ENCODE measurements at places on chromosomes 4 and X. TPM values are rescaled to one million over a fixed set of nuclear protein-coding genes. Genes with fewer than 3 reads are reported as not detected.

DNA sequence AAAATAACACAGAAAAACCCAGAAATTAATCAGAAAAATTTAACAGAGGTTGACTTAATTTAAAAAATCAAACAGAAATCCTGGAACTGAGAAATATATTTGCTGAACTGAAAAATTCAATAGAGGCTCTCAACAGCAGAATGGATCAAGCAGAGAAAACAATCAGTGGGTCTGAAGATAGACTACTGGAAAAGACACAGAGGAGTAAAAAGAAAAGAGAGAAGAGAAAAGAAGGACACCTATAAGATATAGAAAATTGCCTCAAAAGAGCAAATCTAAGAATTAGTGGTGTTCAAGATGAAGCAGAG, 55.1 kb downstream of the HAUS3 start:
- DNase-seq: no peak

- no peak for DNase-seq
Measured at GRCh38 chr4:184599492-184600135, 49.6 kb downstream of the CASP3 start.

The NMU gene
- total RNA-seq: not detected

DNA sequence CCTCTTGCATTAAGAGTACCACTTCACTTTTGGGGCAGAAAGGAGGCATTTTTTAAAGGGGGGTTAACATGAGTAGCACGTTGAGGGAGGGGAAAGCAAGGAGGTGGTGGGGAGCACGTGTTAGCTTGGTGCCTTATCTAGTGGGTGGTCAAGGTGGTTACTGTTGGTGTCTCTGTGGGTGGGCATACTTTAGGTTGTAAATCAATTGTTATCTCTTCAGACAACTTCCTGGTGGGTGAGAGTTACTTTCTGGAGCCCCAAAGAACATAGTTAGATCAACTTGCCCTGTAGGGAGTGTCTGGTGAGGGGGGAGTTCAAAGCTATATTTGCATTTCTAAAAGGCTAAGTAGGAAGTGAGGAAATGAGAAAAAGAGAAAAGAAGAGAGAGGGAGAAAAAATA, 297.7 kb upstream of the CLNK start:
- DNase-seq: no peak

The SPRY1 gene
- 137 TPM for total RNA-seq

DNA sequence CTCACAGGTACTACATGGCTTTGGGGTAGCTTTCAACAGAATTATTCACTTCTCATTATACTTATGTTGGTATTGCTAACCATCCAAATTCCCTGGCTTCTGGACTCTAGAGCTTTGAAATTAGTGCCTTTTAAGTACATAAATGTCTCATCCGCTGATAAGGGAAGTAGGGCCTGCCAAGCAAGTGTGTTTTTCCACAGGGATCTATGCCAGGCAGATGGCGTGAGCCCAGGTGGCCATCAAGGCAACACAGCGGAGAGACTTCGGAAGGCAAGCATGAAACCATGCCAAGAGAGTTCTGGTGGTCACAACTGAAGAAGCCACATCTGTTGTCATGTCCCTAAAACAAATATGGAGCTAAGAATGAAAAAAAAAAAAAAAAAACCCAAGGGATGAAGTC, 503.1 kb upstream of the LCORL start:
- no peak for DNase-seq

The RTL9 gene
- not detected for total RNA-seq

The MAGEA2 gene
- not detected for total RNA-seq

- DNase-seq: no peak
Measured at GRCh38 chrX:152926923-152927322, 29.1 kb downstream of the ZNF185 start.

DNA sequence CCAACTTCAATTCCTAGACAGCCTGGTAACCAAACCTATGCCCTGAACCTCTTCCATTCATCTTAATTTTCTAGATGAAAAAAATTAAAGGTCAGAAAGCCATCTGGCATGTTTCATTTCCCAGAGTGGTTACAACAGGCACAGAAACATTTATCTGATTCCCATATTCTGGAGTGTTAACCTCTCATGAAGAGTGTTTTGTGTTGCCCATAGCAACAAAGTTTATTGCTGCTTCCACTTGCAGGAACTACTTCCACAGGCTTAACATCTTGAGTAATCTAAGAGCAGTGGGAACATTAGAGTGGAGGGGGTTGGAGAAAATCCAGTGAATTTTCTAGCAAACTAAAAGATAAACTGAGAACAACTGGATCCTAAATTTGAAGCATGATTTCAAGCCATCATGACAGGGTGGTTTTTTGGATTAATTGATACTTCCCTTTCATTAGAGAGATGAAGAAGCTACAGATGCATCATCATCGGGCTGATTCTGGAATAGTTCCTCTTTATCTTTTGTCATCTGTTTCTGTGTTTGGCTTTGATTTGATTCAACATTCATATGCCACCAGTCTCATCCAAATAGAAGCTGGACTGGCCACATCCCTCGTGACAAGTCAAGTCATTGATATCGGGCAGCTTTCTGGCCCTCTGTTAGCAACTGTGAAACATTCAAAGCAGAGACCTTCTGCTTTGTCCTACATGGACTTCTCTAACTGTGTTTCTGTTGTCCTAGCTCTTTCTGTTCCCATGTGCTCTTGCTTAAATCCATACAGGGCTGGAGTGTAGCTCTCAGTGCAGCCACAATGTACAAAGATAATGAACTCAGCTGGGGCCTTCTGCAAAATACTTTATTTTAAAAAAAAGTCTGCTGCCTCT, 167.3 kb downstream of the MID1IP1 start:
- DNase-seq: no peak

DNA sequence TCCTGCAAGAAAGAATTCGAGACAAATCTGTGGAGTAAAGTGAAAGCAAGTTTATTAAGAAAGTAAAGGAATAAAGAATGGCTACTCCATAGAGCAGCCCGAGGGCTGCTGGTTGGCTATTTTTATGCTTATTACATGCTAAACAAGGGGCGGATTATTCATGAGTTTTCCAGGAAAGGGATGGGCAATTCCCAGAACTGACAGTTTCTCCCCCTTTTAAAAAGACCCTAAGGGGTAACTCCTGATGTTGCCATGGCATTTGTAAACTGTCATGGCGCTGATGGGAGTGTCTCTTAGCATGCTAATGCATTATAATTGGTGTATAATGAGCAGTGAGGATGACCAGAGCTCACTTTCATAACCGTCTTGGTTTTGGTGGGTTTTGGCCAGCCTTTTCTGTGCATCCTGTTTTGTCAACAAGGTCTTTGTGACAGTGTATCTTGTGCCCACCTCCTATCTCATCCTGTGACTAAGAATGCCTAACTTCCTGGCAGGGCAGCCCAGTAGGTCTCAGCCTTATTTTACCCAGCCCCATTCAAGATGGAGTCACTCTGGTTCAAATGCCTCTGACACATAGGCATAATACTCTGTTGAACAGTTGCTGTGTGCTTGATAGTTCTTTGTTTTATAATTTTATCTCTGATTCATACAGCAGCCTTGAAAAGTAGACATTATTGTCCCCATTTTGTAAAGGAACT, 25.8 kb downstream of the GAB1 start:
- peak; percentile 22 for DNase-seq

The C4orf50 gene
- 0.07 TPM for total RNA-seq

- no peak for DNase-seq
Measured at GRCh38 chr4:120466429-120466828, 399.8 kb upstream of the MAD2L1 start.

DNA sequence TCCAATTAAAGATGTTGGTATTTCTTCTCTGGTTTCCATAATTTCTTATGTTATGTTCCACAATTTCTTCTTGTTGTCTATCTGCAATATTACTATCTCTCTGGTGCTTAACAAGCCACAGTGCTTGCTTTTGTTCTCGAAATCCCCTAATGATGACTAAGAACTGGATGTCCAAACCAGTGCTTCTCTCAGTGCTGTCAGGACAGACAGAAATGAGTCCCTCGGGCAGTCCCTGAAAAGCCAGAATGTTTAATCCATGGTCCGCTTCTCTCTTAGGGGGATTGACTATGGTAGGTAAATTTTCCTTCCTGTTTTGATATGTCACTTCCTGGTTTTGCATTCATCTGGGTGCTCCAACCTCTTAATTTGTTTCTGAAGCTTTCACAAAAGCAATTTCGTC, 321.6 kb upstream of the PCDH10 start:
- no peak for DNase-seq

DNA sequence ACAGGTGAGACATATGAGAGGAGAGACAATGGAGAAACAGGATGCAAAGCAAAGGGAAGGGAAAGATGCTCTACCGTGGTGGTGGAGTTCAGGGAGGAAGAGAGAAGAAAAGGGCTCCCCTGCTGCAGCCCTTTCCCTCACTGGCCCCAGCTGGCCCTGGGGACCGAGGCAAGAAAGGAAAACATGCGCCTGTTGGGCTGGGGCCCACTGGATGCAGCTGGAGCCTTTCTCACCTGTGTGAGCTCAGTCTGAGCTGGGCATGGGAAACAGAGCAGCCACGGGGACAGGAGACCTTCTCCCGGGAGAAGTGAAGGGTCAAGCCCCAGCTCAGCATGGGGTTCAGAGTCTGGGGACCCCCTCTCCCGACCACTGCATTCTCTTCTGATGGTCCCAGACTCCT, 11.9 kb downstream of the NXF3 start:
- no peak for DNase-seq

DNA sequence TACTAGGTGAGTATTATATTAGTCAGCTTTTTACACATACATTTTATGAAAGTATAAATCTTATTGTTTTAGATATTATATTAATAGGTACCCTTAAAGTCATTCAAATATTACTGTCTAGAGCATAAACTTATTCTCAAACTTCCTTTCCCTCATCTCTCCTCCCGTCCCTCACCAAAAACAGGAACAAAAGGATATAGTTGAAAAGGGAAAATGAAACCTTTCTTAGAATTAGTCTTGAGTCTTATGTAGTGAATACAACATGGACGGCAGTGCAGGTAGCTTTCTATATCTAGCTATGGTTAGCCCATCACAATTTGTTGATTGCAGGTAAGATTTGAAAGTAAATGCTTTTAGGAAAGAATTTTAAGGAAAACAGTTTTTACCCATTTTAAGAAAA, 65.6 kb downstream of the RBPJ start:
- DNase-seq: no peak

DNA sequence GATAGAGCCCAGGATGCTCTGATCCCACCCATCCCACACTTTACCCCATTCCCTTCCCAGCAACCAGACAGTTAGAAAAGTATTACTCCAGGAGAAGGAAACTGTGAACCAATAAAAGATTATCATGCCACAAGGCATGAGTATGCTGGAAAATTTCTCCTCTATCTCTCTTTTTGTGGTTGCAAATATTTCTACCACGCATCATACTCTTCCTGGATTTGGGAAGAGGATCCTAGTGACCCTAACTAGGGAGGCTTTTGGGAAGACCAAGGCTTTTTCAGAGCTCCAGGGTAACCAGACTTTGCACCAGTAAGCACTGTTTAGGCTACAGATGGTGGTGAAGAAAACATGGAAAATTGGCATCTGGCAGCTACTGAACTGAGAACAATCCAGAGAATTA, 257.6 kb upstream of the CLNK start:
- DNase-seq: no peak

- no peak for DNase-seq
Measured at GRCh38 chr4:153595894-153596601, 88.0 kb upstream of the TLR2 start.

GRCh38 chr4:158841540-158841939, 72.7 kb downstream of the FNIP2 start:
- no peak for DNase-seq

The FAAH2 gene
- total RNA-seq: 1.7 TPM

GRCh38 chr4:137067735-137068134, 464.6 kb downstream of the PCDH18 start:
- DNase-seq: no peak

DNA sequence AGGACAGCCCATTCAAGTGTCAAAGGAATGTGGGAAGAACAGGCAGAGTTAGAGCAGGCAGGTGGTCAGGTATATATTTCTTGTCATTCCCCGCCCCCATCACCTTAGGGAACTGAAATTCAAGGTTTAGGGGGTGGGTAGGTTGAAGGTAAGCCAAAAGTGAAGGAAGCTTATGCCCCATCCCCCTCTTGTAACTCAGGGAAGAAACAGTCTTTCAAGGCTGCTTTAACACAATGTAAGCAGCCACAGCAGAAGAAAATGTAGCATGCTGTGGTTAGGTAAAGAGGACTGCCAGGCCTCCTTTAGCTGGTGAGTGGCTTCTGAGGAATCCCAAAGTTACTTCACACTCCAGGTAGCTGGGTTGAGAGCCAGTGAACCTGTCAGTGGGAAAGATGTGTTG, 122.3 kb downstream of the RS1 start:
- no peak for DNase-seq

GRCh38 chr4:121991968-121992367, 40.1 kb upstream of the TRPC3 start:
- DNase-seq: no peak

The SORCS2 gene
- total RNA-seq: 0.05 TPM

DNA sequence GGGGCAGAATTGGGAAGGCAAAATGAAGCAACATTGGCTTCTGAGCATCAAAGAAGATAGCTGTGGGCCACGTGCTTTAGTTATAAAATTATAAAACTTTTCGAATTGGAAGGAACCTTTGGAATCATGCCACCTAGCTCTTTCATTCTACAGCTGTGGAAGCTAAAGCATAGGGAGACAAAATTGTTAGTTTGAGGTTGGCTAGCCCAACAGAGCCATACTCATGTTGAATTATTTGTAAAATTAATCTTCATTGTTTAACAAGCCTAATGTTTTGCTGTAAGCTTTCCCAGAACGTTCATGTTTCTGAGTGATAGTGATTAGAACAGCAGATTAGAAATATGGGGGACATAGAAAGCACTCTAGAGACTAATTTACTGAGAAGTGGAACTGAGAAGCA, 35.9 kb downstream of the HHIP start:
- no peak for DNase-seq

DNA sequence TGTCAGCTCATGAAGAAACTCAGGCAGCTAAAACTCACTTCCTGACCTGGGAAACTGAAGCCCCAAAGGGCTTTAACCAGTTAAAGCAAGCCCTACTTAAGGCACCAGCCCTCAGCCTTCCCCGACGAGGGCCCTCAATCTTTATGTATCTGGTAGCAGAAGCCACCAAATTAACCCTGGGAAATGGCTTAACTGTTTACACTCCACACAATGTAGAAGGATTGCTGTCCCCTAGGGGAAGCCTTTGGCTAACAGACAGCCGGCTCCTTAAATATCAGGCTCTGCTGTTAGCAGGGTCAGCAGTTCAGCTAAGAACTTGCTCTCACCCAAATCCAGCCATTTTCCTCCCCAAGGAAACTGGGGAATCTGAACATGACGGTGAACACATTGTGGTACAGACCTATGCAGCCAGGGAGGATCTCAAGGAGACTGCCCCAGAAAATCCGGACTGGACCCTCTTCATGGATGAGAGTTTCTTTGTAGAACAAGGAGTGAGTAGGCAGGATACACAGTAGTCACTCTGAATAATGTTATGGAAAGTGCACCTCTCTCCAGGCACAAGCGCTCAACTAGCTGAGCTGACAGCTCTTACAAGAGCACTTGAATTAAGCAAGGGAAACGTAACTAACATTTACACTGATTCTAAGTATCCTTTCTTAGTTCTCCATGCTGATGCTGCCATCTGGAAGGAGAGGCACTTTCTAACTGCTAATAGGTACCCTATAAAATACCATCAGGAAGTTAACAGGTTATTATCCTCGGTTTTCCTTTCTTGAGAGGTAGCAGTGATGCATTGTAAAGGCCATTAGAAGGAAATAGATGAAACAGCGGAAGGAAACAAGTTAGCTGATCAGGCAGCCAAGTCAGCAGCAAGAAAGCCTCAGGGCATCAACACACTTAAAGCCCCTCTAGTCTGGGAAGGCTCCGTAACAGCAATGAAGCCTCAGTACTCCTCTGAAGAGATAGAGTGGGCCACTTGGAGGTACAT, 9.6 kb upstream of the NAF1 start:
- no peak for DNase-seq

Measured in activated CD8-positive, alpha-beta T cell treated with anti-CD3 and anti-CD28 coated beads for 36 hours (primary cell).